Fibroblast of skin of right quadriceps (primary cell): ENCODE measurements at places on chromosomes 6 and 20.
A peak's percentile ranks its signal among the peaks of the same experiment; 100 is the strongest.

DNA sequence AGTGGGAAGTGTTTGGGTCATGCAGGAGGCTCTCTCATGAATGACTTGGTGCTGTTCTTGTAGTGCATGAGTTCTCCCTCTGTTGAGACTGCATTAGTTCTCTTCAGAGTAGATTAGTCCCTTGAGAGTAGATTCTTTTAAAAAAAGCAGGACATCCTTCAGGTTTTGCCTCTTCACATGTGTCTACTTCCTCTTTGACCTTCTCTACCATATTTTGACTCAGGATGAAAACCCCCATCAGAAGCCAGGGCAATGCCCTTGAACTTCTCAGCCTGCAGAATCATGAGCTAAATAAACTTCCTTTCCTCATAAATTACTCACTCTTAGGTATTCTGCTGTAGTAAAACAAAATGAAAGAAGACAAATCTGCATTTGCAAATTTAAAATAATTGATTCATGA, 170.3 kb downstream of the CD109 start:
- DNase-seq: no peak

DNA sequence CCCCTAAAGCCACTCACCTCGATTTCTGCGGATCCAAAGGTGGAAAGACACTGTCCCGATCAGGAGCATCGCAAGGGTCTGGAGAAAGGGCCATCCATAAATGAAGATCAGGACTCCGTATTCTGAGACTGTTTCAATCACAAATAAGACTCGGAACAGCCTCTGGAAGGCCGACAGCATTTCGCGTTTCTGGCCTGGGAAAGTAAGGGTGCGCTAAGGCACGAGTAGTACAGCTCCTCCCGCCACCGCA, 44.6 kb downstream of the DPPA5 start:
- DNase-seq: no peak

- no peak for DNase-seq
Measured at GRCh38 chr6:136517002-136517401, 33.2 kb downstream of the MAP7 start.

- DNase-seq: no peak
Measured at GRCh38 chr6:42091718-42092023, 41.3 kb downstream of the TAF8 start.

DNA sequence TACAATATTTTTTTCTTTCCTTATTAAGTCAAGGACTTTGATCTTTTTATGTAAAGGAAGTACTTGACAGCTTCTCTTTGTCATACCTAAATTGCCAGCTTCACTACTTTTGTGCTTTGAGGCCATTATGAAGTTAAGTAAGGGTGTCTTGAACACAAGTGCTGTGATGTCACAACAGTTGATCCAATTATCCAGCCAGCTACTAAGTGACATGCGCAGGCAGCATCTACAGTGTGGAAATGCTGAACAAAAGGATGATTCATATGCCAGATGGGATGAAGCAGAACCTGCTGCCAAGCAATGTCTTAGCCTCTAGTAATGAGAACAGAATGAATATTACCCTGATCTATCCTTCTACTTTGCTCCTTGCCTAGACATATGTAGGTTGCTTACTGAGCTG, 68.3 kb upstream of the TMEM244 start:
- peak; percentile 71 for DNase-seq

DNA sequence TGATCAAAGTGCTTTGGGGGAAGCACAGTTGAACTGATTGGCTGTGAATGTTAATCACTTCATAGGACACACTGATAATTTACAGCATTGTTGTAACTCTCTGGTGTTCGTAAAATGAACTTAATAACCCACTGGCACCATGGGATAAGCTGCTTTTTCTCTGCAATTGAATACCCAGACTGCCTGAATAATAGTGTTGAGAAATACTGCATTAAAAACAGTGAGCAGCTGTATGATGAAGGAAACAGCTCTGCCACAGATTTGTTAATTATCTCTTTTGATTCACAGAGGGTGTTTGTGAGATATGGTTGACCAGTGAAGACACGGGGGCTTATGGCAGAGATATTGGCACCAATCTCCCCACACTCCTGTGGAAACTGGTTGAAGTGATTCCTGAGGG, 420.9 kb downstream of the CDKAL1 start:
- DNase-seq: no peak

DNA sequence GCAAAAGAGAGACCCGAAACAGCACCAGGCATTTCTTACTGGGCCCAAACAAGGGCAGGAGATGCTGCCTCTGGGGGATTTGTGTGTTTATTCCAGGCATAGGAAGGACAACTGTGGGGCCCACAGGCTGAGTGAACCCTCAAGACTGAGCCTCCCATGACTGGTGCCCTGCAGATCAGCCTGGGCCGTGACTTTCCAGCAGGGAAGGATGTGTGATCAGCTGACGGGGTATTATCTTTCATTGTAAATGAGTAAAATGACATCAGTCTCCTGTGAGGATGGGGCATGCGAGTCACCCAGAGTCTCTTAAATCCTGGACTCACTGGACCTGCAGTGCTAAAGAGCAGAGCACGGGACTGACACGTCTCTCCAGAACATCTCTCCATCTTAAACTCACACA, 3.9 kb upstream of the TEAD3 start:
- peak; percentile 57 for DNase-seq
